ENCODE measurements at places on chromosomes 13 and 19.

- DNase-seq, result no peak
Observed at GRCh38 chr13:114126789-114127472, 5.5 kb downstream of the RASA3 start.

GRCh38 chr13:52686376-52686775, 33.7 kb downstream of the SUGT1 start:
- DNase-seq, result no peak

DNA sequence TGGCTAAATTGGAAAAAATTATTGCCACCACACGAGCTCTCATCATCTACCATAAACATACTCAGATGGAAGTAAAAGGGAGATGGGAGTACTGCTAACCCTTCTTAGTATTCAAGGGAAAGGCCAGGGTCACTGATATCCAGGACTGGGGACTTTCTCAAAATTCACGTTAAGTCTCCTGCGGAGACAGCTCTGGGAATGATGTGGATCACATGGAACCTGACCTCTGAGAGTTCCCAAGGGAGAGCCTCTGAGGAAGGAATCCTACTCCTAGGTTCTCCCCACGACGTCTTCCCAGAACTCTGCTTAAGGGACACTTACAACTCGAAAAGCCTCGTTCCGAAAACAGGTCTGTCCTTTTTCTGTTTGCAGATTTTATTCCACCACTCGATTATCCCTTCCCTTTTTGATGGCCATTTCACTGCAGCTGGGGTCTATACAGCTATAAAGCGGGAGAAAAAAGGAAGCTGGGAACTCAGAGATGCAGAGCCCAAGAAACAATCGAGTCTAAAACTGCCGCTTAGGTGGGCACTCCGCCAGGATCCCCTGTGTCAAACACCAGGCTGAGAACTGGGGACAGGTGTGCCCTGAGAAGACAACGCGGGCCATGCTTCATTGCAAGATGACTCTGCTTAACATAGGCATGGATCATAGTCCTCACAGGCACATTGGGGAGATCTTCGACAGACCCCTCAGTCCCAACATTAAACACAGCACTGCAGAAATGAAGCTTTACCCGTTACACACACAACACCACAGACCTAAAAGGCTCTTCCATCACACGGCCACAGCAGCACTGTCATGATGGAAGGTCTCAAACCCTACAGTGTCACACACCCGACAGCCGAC, 823 bp upstream of the ZNF567 start:
- DNase-seq, result no peak

GRCh38 chr13:97069050-97069815, 75.0 kb upstream of the OXGR1 start:
- DNase-seq, result no peak

- DNase-seq, result no peak
Observed at GRCh38 chr13:88153353-88153752, 482.2 kb downstream of the SLITRK5 start.

All from suppressor macrophage treated with lipopolysaccharide for 1 hour (primary cell).